ENCODE measurements at places on chromosomes 16 and 17.
A peak's percentile ranks its signal among the peaks of the same experiment; 100 is the strongest.

DNA sequence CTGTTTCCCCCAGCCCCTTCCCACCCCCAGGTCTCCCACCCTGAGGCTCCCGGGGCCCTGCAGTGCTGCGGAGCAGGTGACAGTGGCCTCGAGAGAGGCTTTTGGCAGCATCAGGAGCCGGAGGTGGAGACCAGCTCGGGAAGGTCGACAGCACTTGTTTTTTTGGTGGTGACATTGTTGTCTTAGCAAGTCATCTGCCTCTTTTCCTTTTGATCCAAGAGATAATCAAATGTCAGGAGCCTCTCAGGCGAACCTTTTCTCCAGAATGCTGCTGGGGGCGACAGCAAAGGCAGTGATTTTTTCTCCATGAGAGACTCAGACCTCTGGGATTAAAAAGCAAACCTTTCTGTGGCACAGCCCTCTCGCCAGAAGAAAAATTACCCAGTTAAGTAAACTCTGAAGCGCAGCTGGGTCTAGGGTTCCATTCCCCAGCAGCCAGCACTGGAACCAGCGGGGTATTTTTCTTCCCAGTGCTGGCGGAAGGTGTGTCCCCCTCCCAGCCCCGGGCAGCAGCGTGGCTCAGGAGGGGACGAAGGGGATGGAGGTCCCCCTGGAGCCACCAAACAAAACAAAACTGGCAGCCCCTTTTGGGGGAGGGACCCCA lies 37.2 kb downstream of the GRIN2C start:
- DNase-seq = no peak

- no peak for DNase-seq
Measured at GRCh38 chr17:62681939-62682381, 54.5 kb downstream of the MRC2 start.

DNA sequence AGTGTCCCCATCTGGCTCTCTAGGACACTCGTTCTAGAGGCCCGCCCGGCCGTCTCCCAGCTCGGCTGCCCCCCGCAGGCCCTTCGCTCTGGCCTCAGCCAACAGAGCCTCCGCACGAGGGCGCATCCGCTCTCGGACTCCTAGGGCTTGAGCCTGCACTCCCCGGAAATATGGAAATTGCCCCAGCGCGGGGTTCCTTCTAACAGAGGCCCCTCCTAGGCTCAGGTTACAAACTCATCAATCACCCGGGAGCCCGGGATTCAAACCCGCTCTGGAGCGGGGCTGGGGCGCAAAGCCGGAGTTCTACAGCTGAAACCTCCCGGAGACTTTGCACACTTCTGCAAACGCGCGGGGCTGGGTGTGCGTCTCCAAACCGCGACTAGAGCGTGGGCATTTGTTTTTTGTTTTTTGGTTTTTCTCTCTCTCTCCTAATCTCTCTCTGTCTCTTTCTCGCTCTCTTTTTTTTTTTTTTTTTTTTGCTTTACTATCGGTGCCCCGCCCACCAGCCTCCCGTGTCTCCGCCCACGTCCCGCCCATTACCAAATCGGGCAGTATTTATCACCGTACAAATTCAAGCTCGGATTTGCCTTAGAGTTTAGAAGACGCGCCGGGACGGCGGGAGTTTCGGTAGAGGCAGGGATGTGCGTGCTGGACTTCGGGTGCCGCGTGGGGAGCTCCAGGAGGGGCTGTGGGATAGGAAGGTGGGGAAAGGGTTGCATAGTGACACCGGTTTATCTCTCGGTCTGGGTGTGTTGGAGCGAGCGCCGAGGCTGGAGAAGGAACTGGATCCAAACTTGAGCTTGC lies 2.4 kb upstream of the FOXL1 start:
- DNase-seq = peak; percentile 92

DNA sequence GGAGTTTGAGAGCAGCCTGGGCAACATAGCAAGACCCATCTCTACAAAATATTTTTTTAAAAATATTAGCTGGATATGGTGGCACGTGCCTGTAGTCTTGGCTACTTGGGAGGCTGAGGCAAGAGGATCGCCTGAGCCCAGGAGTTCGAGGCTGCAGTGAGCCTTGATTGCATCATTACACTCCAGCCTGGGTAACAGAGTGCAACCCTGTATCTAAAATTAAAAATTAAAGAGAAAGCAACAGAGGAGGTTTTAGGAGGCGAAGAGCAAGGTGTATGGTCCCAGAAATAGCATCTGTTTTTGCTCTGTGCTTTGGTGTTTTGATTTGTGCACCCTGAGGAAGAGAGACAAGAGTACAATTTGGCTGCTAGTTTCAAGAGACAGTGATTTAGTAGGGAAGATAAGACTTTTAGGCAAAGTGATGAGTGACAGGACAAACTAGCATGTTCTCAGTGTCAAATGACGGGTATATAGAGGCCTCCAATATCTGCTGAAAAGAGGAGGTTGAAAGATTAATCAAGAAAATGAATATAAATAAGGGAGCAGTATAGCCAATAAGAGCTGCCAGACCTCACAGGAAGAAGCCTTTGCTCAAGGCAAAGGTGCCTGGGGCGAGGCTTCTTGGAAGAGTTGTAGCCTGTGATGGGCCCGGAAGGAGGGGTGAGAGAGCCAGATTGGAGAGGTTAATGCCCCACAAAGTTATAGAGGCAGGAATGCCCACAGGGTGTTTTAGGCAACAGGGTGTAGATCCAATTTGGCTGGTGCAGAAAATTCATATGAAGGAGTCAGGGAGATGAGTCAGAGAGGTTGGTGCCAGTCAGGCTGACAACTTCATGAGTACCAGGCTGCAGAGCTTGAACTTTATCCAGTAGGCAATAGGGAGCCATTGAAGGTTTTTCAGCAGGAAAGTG lies 11.4 kb downstream of the HLF start:
- no peak for DNase-seq

- DNase-seq = peak; percentile 67
Measured at GRCh38 chr16:81415751-81416150, 28.9 kb upstream of the CMIP start.

- DNase-seq = no peak
Measured at GRCh38 chr16:86533076-86533475, 22.0 kb downstream of the MTHFSD start.

DNA sequence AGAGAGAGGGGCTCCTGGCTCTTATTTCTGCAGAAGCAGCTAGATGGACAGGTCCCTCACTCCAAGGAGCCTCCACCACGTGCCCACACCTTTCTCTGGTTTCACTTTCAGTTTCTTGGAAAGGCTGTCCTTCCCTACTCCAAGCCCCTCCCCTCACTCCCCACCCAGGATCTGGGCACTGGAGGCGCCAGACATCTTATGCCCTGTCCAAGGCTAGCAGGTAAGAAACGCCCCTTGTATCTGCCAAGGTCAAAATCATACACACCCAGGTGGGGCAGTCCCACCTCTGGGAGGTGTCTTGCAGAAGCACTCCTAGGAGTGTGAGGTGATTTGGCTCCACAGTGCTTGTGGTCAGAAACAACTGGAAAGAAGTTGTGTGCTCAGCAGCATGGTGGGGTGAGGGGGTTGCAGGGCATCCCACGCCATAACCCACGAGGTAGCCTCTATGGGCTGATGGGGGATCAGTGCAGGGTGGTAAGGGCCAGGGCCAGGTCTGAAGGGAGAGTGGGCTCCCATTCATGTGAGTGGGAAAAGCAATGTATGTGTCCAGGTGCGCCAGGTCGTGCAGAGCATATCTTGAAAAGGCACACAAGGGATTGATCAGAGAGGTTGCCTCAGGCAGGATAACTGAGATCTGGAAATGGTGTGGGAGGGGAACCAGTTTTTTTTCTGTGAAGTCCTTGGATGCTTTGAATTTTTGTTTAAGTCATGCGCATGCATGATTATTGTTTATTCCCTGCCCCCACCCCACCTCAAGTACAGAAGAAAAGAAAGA lies 31.8 kb upstream of the PRM1 start:
- peak; percentile 53 for DNase-seq

GRCh38 chr16:84496991-84497390 lies 7.5 kb downstream of the MEAK7 start:
- no peak for DNase-seq

DNA sequence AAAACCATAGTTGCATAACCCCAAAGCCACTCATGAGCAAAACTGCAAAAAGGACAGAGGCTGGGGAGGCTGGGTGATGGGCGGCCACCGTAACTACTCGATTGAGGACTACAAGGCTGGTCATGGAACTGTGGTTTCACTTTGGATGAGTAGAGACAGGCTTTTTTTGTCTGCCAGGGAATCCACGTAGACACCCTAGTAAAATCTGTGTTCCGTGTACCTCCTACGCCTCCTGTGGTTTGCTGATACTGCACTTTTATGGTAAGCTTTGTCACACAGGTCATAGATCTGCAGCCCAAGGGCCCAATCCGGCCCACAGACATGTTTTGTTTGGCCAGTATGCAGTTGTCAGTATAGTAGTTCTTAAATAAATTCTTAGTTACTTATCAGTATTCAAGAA lies 2.2 kb upstream of the TLCD3B start:
- DNase-seq = no peak

GRCh38 chr16:89120281-89120680 lies 26.6 kb downstream of the ACSF3 start:
- DNase-seq = no peak

DNA sequence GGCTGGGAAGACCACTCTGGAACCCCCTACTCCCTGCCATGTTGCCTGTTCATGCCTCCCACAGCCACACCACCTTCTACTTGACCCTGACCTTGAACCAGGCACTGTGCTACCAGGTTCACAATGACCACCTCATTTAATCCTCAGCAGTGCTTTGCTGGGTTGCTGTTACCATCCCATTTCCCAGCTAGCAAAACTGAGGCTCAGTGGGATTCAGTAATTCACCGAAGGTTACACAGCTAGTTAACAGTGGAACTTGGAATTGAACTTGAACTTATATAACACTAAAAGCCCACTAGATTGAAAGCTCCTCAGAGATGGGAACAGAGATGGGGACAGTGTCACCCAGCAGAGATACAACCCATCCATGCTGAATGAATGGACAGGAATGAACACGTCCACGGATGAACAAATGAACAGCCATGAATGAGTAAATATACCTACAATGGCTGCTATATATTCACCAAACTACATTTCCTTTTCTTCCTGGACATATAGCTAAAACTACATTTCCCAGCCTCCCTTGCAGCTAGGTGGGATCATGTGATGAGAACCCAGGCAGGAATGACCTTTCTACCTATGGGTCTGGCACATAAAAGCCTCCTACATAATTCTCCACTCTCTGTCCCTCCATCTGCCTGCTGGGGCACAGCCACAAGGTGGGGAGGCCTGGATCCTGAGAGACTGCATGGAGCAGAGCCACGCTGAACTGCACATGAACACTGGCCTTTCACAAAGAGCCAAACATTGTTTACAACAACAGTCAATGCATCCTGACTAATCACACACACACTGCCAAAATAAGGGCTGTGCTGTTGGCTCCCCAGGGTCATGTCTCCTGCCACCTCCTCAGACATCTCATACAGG lies 94.8 kb downstream of the RMI2 start:
- no peak for DNase-seq

DNA sequence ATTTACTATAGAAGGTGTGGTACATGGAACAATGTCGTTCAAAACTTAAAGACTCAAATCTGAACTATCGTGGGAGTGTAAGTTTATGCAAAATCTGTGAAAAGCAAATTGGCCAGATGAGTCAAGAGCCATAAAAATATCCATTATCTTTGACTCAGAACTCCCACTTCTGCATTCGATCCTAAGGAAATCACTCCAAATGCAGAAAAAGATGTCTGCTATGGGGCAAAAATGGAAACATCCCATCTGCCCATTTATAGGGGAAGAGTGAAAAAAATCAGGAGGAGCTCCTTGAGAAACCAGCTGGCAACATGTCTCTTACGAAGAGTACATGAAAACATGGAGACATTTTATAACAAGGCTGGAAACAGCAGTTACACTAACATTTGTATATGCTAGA lies 43.6 kb upstream of the CCDC182 start:
- DNase-seq = no peak

- no peak for DNase-seq
Measured at GRCh38 chr16:22684574-22685458, 129.1 kb upstream of the HS3ST2 start.

- no peak for DNase-seq
Measured at GRCh38 chr16:3769942-3770341, 52.6 kb upstream of the TRAP1 start.

DNA sequence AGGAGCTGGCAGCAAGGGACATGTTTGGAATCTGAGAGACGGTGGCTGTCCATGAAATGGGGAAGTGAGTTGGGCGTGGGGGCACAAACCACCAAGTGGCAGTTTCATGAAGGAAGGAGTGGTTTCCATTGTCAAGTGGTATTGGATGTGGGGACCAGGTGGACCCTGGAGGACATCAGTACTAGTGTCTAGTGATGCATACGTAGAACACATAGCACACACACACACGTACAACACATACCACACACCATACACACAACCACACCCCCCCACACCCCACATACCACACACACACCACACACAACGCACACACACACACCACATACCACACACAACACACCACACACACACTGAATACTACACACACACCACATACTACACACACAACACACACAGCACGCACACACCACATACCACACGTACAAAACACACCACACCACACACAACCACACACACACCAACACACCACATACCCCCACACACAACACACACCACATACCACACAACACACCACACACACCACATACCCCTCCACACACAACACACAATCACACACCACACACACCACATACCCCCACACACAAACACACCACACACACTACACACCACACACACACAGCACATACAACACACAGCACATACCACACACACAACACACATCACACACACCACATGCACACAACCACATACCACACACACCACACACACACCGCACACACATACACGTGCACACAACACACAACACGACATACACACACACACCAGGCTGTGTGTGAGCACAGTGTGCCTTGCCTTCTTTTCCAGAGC lies 41.1 kb upstream of the GSE1 start:
- DNase-seq = no peak

GRCh38 chr17:46773221-46773605 lies 45.3 kb downstream of the WNT3 start:
- peak; percentile 17 for DNase-seq

DNA sequence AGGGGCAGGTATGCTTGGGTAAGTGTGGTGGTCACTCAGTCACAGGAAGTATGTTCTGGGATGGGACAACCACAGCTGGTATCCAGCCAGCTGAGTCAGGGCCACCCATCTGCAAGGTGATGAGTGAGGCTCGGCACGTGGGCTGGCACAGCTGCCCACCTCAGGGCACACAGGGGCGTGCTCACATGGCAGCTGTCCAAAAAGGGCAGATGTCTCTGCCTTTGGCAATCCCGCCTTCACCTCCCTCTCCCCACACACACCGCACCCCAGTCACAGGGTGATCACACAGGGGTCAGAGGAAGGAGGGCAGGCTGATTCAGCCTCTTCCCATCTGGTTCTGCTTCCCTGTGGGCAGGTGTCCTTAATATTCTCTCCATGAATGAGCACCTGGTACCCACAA lies 85.9 kb upstream of the TOB1 start:
- no peak for DNase-seq

DNA sequence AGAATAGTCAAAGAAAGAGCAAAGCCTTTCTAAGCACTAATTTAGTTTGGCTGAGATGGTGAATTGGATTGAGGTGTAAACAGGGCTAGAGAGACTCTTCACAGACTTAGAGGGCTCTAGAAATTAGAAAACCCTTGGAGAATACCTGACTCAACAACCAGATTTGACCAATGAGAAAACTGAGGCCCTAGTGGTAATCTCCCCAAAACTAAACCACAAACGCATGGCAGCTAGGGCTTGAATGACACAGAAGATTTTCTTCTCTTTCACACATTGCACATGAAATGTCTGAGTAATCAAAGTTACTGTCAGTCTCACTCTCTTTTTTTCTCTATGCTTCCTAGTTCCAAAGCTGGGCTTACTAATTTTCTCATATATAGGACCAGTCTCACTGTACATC lies 314.5 kb upstream of the KCNJ16 start:
- no peak for DNase-seq

Measured in WTC11 (cell line).